ENCODE measurements at places on chromosomes 7 and 10.

DNA sequence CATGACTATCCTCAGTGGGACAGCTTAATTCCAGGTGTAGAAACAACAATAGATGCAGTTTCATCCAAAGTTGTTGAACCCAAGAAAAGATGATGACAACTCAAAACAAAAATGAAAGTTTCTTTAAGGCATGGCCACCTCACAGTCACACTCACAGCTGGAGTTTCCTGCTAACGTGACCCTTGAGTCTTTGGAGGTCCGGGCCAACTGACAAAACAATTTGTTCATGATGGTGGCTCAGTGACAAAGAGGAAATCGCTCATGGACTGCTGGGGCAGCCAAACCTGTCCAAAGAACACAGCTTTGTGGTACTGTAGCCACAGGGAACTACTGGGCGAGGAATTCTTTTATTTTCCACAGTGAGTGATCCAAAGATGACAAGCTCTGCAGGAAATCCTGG, 96.0 kb upstream of the JCAD start:
- no peak for DNase-seq

- no peak for DNase-seq
These were observed 8.8 kb upstream of the CALD1 start for GRCh38 chr7:134770676-134771075.

DNA sequence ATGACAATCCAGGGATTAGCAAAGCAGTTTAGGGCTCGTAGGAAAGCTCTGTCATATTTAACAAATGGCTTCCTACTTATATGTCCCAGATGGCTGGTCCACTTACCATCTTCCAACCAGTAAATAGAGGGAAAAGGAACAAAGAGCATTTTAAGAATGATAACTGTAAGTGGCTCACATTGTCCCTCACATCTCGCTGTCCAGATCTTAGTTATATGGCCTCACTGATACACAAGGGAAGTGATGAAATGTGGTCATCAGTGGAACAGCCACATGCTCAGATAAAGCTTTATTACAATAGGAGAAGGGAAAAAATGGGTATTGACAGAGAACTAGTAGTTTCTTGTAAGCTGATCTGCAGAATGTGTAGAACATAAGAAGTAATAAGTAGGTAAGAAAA, 35.8 kb downstream of the IQUB start:
- no peak for DNase-seq

- DNase-seq, result no peak
These were observed 145.4 kb downstream of the KIF20B start for GRCh38 chr10:89846786-89847185.

DNA sequence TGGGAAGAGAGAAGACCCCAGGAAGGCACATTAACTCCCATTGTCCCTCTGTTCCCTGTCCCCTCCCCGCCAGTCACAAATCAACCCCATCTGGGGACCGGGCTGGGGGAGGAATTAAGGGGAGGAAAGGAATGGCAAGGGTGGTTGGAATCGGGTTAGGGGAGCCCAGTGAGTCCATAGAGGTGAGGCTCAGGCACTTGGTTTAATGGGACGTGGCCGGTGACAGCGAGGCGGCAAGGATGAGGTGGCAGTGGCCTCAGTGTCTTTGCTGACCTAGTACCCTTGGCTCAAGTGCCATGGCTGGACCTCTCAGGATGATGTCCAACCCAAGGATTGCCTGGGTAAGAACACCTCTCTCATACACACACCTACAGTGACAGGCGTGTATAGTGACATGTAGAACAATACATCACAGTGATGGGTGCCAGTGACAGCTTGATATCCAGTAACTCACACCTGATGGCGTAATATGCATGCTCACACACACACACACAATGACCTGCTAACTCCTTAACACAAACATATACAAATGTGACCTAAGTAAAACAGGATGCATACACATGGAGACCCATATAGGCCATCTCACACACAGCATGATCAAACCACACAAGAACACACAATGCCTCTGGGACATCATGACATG, 12.3 kb downstream of the KCNIP2 start:
- DNase-seq, result no peak

Data from WTC11 (cell line).